Endothelial cell of umbilical vein (primary cell): ENCODE measurements at places on chromosomes 7 and 10. TPM values are rescaled to one million over a fixed set of nuclear protein-coding genes. Genes with fewer than 3 reads are reported as not detected.

The PTPN20 gene
- polyA plus RNA-seq: 0.05 TPM in 1 of 2 replicates, not detected in the other

The CNPY1 gene
- not detected in 2 replicates for polyA plus RNA-seq

The ZNF365 gene
- polyA plus RNA-seq: 0.76 and 1.3 TPM in 2 replicates

GRCh38 chr10:123906884-123907652 lies 15.5 kb upstream of the CPXM2 start:
- DNase-seq: no peak

- DNase-seq: no peak
Observed at GRCh38 chr7:36287371-36288241, 102.1 kb upstream of the ANLN start.

GRCh38 chr7:2800931-2801688 lies 43.0 kb downstream of the GNA12 start:
- no peak for DNase-seq

DNA sequence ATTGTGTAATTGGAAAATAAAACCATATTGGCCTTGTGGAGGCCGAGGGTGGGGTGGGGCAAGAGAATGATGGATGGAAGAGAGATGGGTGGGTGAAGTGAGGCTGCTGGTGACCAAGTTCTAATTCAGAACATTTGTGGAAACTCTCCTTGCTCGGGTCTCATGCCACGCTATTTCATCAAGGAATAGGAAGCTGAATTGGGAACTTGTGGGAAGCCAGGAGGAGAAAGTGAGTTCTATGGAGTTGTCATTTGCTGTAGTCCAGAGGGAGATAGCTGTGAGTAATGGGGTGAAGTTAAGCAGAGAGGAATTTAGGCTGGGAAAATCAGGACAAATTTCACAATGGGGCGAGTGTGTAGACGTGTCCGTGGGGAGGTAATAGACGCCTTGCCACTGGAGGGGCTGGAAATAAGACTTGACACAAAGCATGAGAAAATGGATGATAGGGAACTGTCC lies 339.2 kb downstream of the LRMDA start:
- DNase-seq: no peak

DNA sequence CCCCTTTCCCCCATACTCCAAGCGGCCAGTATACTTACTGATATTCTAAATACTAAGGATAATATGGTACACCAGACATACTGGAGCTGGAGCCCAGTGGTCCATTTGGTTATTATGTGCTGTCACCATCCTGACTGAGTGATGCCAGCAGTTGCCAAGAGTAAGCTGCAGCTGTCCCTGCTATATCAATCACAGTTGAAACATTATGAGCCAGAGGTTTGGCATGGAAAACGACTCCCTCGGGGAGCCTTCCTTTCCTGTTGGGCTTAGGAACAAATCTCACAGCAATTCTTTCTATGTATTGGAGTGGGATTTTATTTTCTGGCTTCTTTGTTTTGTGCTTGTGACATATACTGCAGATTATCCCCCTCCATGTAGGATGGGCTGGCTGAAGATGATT lies 32.6 kb downstream of the STRIP2 start:
- DNase-seq: no peak

DNA sequence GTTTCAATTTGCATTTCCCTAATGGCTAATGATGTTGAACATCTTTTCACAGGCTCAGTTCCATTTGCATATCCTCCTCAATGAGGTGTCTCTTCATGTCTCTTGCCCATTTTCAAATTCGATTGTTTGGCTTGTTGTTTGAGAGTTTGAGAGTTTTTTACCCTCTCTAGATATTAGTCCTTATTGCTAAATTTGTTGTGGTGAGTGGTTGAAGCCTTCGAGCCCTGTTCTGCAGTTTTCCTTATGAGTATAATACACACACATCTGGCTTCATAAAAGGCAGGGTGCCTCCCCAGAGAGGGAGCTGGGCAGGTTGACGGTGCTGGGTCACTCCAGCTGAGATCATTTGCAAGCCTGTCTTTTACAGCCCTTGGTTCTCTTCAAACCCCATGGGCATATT lies 65.1 kb downstream of the RGS10 start:
- no peak for DNase-seq
